ENCODE measurements at places on chromosomes 3 and 15.

GRCh38 chr3:44106756-44107155 is 134.9 kb upstream of the TOPAZ1 start:
- DNase-seq = no peak

- DNase-seq = no peak
Observed at GRCh38 chr3:40387001-40387894, at the start of gene ENTPD3. Gene ENTPD3 (plus strand): TSS chr3:40387184. CDS start chr3:40388058, 874 bp downstream.

DNA sequence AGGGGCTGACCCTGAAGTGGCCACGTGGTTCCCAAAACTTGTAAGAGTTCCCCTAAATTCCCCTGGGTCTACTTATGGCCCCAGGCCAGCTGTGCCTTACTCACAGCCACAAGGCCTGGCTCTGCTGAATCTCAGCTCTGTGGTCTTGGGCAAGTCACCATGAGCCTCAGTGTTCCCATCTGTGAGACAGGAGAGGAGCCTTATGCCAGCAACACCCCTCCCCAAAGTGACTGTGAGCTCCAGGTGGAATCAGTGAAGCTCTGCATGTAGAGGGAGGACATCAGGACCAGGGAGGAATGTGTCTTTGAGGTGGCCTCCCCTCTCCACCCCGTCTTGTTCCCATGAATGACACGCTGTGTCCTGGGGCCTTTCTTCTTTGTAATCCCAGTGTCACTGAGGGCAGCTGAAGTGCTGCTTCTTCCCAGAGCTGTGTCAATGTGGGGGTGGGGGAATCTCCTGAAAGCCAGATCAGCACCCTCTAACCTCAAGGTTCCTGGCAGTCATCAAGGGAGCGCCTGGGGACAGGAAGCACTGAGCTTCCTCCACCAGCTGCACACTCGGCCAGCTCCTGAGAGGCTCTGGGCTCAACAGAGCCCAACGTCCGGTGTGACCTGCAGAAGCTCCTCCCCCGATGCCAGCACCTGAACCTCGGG is 258.9 kb downstream of the UACA start:
- DNase-seq = no peak

DNA sequence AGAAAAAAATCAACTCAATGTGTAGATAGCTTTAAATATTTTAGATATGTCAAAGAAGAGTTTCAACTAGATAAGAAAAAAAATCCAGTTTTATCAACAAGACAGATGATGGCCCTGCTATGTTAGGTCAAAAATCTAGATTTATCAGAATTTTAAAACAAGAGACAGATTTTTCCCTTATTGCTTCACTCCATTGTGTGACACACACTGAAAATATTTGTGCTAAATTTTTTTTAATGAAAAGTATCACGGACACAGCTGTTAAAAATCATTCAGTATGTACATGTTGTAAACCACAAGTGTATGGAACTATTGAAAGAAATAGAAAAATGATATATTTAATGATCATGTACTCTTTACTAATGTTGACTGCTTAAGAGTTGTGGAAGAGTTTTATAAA is 43.6 kb downstream of the FOXB1 start:
- no peak for DNase-seq

GRCh38 chr3:173584838-173585831 is 187.6 kb downstream of the NLGN1 start:
- no peak for DNase-seq

- DNase-seq = no peak
Observed at GRCh38 chr3:49724586-49724985, 835 bp upstream of the GMPPB start.

- DNase-seq = no peak
Observed at GRCh38 chr3:114758831-114759699, 388.0 kb downstream of the ZBTB20 start.

- no peak for DNase-seq
Observed at GRCh38 chr3:42557854-42558253, 23.9 kb downstream of the SEC22C start.

GRCh38 chr3:121836064-121836463 is 1.1 kb downstream of the EAF2 start:
- DNase-seq = no peak

DNA sequence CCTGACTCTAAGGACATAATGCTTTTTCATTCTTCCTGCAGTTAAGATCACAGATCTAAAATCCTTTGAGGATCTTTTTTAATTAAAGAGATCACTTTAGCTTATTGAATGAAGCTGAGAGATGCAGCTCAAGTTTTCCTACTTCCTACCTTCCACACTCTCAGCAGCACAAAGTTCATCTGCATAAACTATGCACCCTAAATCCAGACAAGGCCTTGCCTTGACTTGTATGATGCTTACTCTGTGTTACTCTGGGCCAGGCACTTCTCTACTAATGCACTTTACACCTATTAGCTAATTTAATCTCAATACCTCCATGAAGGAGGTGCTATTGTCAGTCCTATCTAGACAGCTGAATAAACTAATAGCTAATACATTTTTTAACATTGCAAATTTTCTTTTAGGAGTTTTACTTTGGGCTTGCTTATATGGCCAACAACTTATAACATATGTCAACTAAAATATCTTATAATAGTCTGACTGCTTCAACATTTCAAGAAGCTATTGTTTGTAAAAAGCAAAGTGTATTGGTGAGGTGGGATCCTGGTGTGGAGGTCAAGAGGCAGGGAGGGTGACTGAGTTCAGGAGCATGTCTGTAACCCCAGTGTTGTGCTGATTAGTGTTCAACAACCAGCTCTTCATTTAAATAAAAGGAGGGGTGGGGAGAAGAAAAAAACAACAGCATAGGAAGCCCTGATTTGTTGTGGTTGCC is 172.4 kb upstream of the ATP11B start:
- DNase-seq = no peak

GRCh38 chr3:31242026-31242960 is 290.4 kb upstream of the STT3B start:
- DNase-seq = no peak

- DNase-seq = no peak
Observed at GRCh38 chr3:55417211-55417610, 69.9 kb downstream of the WNT5A start.

DNA sequence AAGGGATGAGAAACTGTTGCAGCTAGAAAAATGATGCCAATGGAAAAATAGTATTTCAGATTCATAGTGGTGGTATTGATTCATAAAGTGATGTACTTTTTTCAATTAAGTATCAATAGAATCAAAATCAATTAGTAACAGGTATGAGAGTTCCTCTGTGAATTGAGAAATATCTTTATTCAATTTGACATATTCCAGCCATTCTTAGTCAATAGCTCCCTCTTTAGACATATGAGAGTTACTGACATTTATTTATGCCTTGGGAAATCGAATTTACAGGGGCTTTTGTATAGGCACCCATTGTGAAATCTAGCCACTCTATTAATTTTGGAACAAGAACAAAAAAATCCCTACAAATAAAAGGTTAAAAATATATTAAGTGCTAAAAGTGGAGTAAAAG is 386.9 kb upstream of the CNTN3 start:
- no peak for DNase-seq

DNA sequence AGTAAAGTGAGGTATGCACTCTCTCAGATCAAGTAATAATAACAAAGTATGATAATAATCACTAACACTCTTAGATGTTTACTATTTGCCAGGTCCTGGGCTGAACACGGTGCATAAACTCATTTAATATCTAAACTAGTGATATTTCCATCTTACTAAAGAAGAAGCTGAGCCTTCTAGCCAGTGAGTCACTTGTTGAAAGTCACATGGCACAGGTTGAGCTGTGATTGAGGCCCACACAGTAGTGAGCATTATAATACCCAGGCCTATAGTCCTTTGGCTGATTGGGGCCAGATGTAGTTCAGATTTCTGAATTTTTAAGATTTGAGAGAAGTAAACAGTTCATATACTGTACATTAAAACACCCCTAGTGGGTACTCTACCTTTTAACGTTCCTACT is 93.2 kb upstream of the CCDC80 start:
- no peak for DNase-seq

DNA sequence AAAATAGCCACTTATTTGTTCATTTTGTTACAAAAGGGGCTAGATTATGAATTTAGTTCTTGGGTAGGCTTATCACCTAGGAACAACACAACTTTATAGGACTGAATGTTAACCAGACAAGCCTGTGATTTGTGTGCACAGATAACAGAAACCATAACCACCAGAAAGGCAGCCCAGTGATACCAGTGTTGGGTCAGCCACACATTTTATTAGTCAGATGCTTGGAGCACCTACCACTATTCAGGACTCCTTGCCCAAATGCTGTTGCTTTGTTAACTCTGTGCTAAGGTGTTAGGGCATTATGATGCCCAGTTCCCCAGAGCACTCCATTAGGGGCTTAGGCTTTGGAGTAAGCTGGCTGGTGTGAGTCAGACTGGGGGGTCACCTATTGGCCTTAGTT is 22.5 kb downstream of the PLCL2 start:
- no peak for DNase-seq

GRCh38 chr3:13044496-13045240 is 28.6 kb downstream of the IQSEC1 start:
- no peak for DNase-seq

DNA sequence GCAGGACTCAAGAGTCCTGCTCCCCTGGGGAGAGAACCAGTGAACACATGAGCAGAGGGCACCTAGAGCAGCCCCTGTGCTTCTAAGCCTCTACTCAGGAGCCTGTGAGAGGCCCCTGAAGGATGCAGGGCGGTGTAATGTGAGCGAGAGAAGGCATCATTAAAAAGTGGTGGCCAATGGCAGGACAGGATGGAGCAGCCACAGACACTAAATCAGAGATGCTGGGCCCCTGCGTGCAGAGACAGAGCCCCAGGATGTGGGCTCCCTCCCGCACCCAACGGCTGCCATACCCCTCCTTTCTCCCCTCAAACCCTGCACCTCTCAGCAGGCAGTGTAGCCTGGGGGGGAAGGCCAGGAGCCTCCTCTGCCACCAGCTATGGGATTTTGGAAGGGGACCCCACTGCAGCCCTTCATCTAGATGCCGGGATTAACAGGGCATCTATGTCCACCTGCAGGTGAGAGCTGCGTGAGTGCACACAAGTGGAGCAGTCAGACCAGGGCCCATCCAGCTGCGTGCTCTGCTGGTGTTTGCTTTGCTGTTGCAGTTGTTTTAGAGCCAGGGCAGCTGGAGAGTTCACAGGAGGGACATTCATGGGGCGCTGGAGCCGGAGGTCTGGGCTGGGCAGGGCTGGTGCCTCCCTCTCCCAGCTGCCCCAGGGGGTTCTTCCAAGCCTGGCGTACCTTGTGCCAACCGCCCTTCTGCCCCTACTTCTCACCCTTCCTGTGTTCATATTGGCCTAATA is 5.1 kb upstream of the IQSEC1 start:
- DNase-seq = no peak

DNA sequence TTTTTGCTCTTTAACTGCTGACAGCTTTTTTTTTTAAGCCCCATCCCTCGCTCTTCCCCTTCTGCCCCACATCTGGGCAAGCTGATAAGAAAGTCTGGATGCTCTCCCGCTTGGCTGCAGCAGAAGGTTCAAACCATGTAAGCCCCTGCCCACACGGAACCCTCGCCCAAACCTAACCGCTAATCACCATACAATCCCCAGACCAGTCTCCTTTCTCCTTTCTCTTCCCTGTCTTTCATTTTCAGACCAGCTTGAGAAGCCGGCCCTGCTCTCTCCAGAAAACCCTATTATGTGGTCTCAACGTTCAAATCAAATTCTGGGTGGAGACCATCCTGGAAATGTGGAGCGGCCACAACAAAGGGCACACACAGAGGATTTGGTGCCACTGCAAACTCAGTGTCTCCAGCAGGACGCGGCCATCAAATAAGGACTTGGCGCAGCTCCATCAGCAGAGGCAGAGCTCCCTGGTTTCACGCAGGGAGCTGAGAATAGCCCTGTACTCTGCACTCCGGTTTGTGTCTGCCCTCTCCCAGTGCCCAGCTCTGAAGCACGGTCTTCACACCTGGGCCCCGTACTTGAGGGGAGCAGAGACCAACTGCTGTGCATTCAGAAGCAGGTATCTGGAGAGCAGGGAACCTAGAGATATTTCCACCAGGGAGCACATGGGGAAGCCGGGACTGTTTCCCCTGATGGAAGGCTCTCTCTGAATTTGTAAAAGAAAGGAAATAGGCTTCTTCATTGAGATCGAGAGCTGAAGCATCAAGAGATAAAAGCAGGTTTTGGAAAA is 92.6 kb downstream of the XXYLT1 start:
- no peak for DNase-seq

GRCh38 chr15:58987036-58987435 is 427 bp upstream of the RNF111 start:
- no peak for DNase-seq

- DNase-seq = no peak
Observed at GRCh38 chr15:90686435-90687218, 30.5 kb upstream of the BLM start.

DNA sequence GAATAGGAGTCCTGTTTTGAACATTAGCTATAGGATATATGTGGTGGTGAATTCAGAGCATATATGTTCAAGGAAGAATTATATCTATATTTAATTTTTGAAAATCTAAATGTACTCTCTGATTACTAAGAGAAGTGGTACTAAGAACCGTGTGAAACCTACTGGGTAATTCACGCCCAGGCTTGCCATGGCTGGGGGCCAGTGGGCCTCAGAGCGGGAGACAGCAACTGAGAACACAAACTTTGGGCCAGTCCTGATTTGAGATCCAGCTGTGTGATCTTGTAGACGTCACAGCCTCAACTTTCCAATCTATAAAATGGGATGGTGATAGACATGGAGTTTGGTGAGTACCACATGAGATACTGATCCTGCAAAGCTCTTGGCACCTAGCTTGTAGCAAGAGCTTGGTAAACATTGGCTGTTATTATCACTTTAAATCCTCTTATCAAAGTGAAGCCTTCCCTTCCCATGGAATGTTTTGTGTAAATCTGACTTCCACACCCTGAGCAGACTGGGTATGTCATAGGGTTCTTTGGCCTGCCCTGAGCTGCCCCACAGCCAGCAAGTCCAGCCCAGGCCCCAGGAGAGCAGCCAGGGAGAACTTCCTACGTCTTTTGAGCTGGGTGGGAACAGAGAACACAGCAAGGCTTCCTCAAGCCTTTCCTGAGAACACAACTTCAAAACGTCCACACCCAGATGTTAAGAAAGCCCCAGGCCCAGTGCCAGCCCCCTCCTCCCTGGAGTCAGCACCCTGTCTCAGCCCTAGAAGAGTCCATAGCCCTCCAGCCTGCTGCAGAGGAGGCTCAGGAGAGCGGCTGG is 8.2 kb upstream of the PAQR5 start:
- DNase-seq = no peak

GRCh38 chr15:67832897-67833709 is 6.7 kb downstream of the RNU6-1 start:
- no peak for DNase-seq

- DNase-seq = no peak
Observed at GRCh38 chr3:102481050-102481449, 46.2 kb downstream of the ZPLD1 start.

- no peak for DNase-seq
Observed at GRCh38 chr15:25054943-25055342, 100.2 kb downstream of the SNRPN start.

- DNase-seq = no peak
Observed at GRCh38 chr15:69660114-69660513, 207.5 kb downstream of the RPLP1 start.

DNA sequence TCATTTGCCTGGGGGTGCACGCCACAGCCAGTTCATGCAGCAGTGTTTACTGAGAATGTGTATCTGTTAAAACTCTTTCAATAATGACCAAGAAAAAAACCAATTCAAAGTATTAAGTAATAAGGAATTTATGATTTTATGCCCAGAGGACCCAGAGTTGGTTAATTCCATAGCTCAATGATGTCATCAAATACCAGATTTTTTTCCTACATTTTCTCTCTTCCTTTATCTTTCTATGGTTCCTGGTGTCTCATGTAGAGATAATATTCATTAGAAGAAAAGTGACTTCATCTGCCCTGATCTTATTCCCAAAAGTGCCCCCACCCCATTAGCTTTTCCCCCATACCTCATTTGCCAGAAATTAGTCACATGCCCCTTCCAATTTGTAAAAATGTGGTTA is 44.6 kb upstream of the LMCD1 start:
- no peak for DNase-seq

Data from activated CD4-positive, alpha-beta T cell treated with anti-CD3 and anti-CD28 coated beads for 1 hour (primary cell).